T-helper 1 cell treated with Interleukin-12 subunit alpha and Interleukin-12 subunit beta and Interleukin-4 antibody, amounts not matched to agents 30 ng/mL and 1 ng/mL, for 36 hours (primary cell): ENCODE measurements at places on chromosomes 3 and 15. TPM values are rescaled to one million over a fixed set of nuclear protein-coding genes. Genes with fewer than 3 reads are reported as not detected.

SLC12A1 gene
- not detected in 2 replicates for total RNA-seq

PROK2 gene
- not detected in 2 replicates for total RNA-seq

ALPK3 gene
- total RNA-seq = 0.29 and 0.49 TPM in 2 replicates

DOCK3 gene
- 1.5 and 1.6 TPM in 2 replicates for total RNA-seq

TMCO5A gene
- not detected in 2 replicates for total RNA-seq

MINAR1 gene
- total RNA-seq = 0.88 and 1.3 TPM in 2 replicates

SLC28A1 gene
- total RNA-seq = not detected in 2 replicates

NUSAP1 gene
- 170 and 176 TPM in 2 replicates for total RNA-seq

SLC24A5 gene
- total RNA-seq = not detected in 2 replicates

HEG1 gene
- total RNA-seq = 39.9 and 44.6 TPM in 2 replicates

TOPBP1 gene
- total RNA-seq = 71.0 and 72.3 TPM in 2 replicates

GUCA1C gene
- not detected in 2 replicates for total RNA-seq

CYP19A1 gene
- 0.07 TPM in 1 of 2 replicates, not detected in the other for total RNA-seq

DENND4A gene
- 49.6 and 49.9 TPM in 2 replicates for total RNA-seq

CPN2 gene
- total RNA-seq = not detected in 2 replicates

NME9 gene
- total RNA-seq = 0.71 TPM in 1 of 2 replicates, not detected in the other

SERINC4 gene
- total RNA-seq = 0.17 and 0.41 TPM in 2 replicates

OTOL1 gene
- not detected in 2 replicates for total RNA-seq

PDIA3 gene
- total RNA-seq = 386 and 411 TPM in 2 replicates

ARL6 gene
- total RNA-seq = 3.8 and 5.9 TPM in 2 replicates

DHX36 gene
- total RNA-seq = 81.8 and 89.6 TPM in 2 replicates

AMIGO3 gene
- total RNA-seq = 0.51 and 0.98 TPM in 2 replicates

DNAJC13 gene
- 35.4 TPM in 2 replicates for total RNA-seq

ISLR gene
- total RNA-seq = not detected in 2 replicates

LRRC2 gene
- 0.12 and 0.15 TPM in 2 replicates for total RNA-seq

RYR3 gene
- total RNA-seq = not detected in 2 replicates

ANKUB1 gene
- not detected in 2 replicates for total RNA-seq

C3orf85 gene
- not detected in 2 replicates for total RNA-seq

EPHB1 gene
- 8.1 TPM in 2 replicates for total RNA-seq

CIB2 gene
- 1.4 and 1.9 TPM in 2 replicates for total RNA-seq

SPTBN5 gene
- total RNA-seq = 4.7 and 5.0 TPM in 2 replicates

TUBGCP4 gene
- total RNA-seq = 26.9 and 34.2 TPM in 2 replicates

TGM4 gene
- not detected in 2 replicates for total RNA-seq

SGO1 gene
- 22.1 and 24.0 TPM in 2 replicates for total RNA-seq

SCAANT1 gene
- not detected in 2 replicates for total RNA-seq

BUB1B gene
- 49.9 and 54.8 TPM in 2 replicates for total RNA-seq

FAM227B gene
- 2.6 and 4.6 TPM in 2 replicates for total RNA-seq

TRPM1 gene
- total RNA-seq = not detected in 2 replicates

CCNDBP1 gene
- total RNA-seq = 71.9 and 77.8 TPM in 2 replicates

GABRA5 gene
- total RNA-seq = not detected in 2 replicates

GOLGA6L26 gene
- total RNA-seq = not detected in 2 replicates

SAMD7 gene
- not detected in 2 replicates for total RNA-seq
